ENCODE measurements at places on chromosomes 4 and X.

DNA sequence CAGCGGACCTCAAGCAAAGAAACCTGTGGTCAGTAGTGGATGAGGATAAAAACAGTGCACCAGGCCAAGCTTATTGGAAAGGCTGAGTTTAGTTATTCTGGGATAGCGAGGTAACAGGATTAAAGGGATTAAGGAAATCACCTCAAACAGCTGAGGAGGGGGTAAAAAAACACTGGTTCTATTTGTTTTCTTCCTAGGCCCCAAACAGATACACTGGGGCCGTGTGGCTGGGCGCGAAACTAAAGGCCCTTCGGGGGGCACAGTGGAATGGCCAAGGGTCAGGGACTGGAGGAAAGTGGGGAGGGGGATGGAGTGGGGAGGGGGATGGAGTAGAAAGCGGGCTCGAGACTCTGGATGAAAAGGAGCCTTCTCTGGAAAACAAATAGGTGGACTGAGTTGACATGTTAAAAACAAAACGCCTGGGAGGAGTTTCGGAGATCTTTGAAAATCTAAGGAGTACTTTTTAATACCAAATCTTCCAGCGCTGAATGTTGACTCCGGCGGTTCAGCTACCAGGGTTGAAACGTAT lies 2.9 kb downstream of the SOX3 start:
- ATAC-seq, result no peak

GRCh38 chr4:3114377-3114776 lies 39.9 kb downstream of the HTT start:
- ATAC-seq, result no peak

- no peak for ATAC-seq
These were observed 162.8 kb upstream of the ARX start for GRCh38 chrX:25178555-25178954.

GRCh38 chrX:139929876-139930275 lies 3.0 kb downstream of the ATP11C start:
- no peak for ATAC-seq

DNA sequence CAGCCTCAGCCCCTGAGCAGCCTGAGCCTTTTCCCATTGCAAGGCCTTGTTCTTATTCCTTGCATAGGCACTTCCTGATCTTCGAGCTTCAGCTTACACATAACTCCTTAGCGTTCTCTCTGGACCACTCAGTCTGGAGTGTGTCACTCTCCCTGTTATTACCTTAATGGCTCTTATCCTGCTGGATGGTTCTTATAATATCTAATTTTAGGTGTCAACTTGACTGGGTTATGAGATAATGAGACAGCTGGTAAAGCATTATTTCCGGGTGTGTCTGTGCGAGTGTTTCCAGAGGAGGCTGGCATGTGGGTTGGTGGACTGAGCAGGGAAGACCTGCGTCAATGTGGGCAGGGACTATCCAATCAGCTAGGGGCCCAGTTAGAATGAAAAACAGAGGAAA lies 75.7 kb downstream of the HAUS3 start:
- ATAC-seq, result no peak

DNA sequence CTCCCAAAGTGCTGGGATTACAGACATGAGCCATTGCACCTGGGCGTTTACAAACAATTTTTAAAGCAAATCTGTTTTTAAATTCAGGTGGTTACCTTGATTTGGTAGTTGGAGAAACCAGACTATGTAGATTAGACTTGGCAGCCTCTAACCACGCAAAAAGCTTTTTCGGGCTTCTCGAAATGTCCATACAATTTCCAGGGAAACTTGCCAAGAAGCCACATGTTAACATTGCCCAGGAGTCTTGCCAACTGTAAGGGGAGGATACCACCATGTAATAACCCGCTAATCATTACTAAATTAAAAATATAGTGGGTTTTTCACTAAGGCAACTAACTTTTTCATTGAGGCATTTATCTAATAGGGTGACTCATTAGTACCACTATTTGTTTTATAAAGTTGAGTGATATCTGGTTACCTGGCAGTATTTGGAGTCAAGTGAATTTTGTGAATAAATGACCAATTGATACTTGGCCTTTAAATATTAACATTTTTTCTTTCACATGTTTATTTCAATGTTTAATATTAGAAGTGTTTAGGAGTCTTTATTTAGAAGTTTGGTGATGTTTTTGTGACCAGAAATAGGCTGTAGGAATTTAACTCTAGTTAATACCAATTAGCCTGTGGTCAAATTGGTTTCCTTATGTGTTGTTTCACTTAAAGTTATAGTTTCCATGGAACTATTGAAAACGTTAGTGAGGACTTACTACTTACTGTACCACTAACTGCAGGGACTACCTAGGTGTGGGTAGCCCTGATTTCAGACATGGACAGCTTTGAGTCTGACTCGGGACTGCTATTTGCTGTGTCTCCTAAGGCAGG lies 61.3 kb downstream of the CLDN34 start:
- ATAC-seq, result no peak

DNA sequence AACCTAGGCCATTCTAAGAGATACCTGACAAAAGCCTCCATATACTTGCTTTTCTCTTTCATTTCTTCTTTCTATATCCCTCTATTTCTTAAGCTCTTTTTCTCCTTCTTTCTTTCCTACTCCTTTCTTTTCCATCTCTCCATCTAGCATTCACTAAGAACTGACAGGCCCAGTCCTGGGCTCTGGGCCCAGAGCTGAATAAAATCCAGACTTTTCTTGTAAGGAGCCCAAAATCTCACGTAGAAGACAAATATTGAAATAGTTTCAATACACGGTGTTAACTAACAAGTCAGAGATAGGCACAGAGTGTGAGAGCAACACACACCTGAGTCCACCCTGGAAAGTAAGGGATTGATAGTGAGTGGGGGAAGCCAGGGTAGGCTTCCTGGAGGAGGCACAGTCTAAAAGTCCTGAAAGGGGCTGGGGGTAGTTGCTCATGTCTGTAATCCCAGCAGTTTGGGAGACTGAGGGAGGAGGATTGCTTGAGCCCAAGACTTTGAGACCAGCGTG lies 73.2 kb upstream of the EFNB1 start:
- no peak for ATAC-seq

DNA sequence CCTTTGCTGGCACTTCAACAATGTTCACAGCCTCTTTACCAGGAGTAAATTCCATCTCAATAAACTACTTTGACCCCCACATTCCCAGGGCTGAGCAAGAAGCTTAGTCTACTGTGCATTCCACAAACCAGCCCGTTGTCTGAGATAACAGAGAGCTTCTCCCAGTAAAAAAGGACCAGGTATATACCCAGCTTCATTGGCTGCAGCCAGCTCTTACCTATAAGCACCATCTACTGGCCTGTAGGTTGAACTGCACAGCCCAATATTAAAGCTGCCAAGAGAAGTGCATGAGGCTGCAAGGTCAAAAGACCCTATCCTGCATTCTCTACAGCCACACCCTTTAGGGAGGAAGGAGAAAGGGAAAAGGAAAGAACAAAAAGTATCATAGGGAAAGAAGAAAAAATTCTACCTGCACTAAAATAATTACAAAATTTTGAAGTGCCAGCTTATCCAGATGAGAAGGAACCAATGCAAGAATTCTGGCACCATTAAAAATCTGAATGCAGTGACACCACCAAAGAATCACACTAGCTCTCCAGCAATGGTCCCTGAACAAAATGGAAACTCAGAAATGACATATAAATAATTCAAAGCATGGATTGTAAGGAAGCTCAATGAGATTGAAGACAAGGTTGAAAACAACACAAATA lies 45.7 kb upstream of the INTU start:
- peak; percentile 60 for ATAC-seq

- ATAC-seq, result no peak
These were observed 30.5 kb upstream of the PRKX start for GRCh38 chrX:3743801-3744439.

GRCh38 chrX:12946838-12947544 lies 27.9 kb upstream of the TMSB4X start:
- ATAC-seq, result peak; percentile 90

DNA sequence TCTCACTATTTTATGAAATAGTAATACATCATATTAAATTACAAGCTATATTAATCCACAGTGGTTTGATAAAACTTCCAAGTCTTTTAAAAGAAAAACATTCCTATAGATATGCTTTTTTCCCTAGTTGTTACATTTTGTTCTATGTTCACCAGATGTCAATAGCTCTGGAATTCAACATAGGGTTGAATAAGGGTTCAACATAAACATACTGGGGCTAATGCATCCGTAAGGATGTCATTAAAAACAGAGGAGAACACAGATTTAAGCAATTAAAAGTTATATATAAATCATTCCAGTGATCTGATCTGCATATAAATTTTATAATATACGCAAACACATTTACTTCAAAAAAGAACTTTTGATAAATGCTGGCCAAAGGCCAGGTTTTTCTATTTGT lies 32.5 kb downstream of the SULT1B1 start:
- ATAC-seq, result no peak

DNA sequence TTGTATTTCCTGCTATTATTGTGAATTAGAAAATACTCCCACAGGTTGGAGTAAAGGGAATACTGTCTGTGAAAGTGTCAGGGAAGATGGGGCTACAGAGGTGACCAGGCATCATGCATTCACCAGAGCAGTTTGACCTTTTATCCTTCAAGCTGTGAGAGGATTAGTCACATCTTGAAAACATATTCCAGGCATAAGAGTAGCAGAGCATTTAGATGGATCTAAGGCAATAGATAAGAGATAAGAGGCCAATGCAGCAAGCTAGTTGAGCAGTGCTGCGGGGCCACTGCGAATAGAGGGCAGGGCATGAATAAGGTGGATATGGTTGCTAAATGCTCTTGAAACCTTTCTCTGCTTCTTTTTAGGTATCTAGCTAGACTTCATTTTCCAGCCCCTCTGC lies 470.7 kb upstream of the FTHL17 start:
- ATAC-seq, result no peak

GRCh38 chrX:151000861-151001331 lies 17.8 kb downstream of the HMGB3 start:
- no peak for ATAC-seq

DNA sequence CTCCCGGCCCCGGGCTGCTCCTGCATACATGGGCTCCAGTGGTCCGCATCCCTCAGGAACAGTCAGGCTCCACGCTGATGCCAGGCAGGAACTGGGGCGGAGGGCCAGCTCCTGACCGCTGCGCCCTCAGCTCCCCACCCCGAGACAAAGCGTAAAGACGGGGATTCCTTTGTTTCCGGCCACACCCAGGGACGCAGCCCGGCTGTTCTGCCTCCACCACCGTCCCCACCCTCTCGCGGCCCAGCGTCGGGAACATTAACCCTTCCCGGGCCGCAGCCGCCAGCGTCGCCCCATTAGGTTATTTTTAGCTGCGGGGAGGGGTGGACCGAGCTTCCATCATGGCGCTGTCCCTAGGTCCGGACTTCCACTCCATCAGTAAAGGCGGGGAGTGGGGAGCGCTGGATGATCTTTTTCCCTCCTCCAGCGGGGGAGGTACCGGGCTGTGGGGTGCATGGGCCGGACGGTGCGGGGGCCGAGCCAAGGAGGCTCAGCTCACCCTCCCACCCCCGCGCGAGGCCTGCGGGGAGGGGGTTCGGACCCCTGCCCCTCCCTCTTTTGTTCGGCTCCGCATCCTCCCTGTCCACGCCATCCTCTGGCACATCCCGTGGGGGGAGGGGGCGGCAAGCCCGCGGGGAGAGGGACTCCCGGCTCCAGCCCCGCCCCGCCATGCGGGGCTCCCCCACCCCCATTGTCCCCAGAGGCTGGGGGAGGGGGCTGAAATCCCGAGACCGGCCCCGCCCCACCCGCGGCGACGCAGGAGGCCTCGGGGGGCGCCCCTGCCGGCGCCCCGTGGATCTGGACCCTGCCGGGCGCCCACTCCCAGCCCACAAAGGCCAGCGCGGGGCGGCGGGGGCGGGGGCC lies 5.3 kb downstream of the CRMP1 start:
- peak; percentile 15 for ATAC-seq

DNA sequence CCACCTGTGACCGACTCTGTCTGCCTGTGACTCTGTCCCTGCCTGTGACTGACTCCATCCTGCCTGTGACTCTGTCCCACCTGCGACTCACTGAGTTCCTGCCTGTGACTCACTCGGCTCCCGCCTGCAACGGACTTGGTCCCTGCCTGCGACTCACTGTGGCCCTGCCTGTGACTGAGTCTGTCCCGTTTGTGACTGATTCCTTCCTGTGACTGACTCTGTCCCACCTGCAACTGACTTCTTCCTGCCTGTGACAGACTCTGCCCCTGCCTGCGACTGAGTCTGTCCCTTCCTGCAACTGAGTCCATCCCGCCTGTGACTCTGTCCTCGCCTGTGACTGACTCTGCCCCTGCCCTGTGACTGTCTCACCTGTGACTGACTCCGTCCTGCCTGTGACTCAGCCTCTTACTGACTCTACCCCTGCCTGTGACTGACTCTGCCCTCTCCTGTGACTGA lies 9.6 kb upstream of the UVSSA start:
- peak; percentile 79 for ATAC-seq

DNA sequence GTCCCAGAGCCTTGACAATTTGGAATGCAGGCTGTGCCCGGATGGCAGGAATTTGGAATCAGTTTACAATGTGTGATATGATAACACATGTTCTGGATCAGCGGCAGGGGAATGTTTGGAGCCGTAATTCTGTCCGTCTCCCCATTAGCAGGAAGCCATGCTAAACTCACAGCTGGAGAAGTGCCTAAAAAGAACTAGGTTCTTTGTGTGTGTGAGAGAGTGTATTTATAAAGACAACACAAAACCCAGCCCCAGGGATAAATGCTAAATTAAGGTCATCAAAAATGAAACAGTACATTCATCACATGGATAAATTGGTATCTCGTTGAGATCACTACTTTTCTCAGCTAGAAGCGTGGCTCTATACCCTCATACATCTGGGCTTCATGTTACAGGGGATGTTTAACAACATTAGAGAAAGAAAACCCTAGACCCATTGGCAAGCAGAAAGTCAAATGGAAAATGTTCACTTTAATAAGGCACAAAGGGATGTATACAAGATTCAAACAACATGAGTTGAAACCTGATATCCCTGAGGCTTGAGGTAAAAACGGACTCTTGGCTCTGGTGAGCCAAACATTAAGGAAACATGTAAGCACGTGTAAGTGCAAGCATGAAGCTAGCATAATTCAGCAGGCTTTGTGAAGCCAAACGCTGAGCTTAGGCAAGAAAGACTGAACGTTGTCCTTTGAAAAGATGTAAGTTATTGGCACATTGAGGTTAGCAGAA lies 18.0 kb upstream of the TMEM131L start:
- ATAC-seq, result peak; percentile 74

DNA sequence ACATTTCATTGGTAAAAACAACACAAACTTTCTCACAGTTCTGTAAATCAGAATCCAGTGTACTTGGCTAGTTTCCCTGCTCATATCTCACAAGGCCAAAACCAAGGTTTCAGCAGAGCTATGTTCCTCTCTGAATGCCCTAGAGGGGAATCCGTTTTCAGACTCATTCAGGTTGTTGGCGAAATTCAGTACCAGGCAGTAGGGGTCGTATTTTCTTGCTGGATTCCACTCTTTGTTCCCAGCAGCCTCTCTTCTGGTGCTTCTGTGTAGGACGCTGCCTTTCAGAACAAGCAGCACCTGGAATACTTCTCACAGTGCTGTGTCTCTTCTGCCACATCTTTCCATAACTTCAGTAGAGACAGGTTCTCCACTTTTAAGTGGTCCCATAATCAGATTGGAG lies 351.9 kb downstream of the PCDH18 start:
- no peak for ATAC-seq

- no peak for ATAC-seq
These were observed 593.0 kb upstream of the AADAT start for GRCh38 chr4:170682558-170683294.

All from esophagus mucosa (tissue), 1 donor.